ENCODE measurements at places on chromosomes 1 and 21. TPM values are rescaled to one million over a fixed set of nuclear protein-coding genes. Genes with fewer than 3 reads are reported as not detected.

C1orf56 gene
- 7.8 TPM for total RNA-seq

ALPL gene
- total RNA-seq = 14.7 TPM

IQGAP3 gene
- 0.16 TPM for total RNA-seq

SERINC2 gene
- total RNA-seq = 2.2 TPM

TINAGL1 gene
- 89.7 TPM for total RNA-seq

BATF3 gene
- total RNA-seq = 4.3 TPM

KIF26B gene
- 0.32 TPM for total RNA-seq

PRRX1 gene
- total RNA-seq = 25.4 TPM

Data from omental fat pad (tissue), 4 donors.